CD4-positive, alpha-beta T cell (primary cell): ENCODE measurements at places on chromosomes 1 and 21.

DNA sequence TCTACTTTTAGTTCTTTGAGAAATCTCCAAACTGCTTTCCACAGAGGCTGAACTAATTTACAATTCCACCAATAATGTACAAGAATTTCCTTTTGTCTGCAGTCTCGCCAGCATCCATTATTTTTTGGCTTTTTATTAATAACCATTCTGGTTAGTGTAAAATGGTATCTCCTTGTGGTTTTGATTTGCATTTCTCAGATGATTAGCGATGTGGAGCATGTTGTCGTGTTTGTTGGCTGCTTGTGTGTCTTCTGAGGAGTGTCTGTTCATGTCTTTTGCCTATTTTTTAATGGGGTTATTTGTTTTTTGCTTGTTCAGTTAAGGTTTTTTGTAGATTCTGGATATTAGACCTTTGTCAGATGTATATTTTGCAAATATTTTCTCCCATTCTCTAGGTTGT, 131.5 kb downstream of the MAST2 start:
- H3K27ac ChIP-seq, result no peak overlapping the region
- no peak overlapping the region for H3K4me3 ChIP-seq
- H3K27me3 ChIP-seq, result no peaks in the 10 kb centered on the region
- H3K36me3 ChIP-seq, result no peaks in the 10 kb centered on the region
- no peak for DNase-seq

GRCh38 chr1:228464487-228464983, 22.6 kb upstream of the RNF187 start:
- H3K27me3 ChIP-seq, result peaks cover 2% of the 10 kb centered on the region
- H3K36me3 ChIP-seq, result no peaks in the 10 kb centered on the region
- H3K4me3 ChIP-seq, result peak overlapping the region; percentile 52
- H3K4me1 ChIP-seq, result peaks cover 35% of the 10 kb centered on the region

DNA sequence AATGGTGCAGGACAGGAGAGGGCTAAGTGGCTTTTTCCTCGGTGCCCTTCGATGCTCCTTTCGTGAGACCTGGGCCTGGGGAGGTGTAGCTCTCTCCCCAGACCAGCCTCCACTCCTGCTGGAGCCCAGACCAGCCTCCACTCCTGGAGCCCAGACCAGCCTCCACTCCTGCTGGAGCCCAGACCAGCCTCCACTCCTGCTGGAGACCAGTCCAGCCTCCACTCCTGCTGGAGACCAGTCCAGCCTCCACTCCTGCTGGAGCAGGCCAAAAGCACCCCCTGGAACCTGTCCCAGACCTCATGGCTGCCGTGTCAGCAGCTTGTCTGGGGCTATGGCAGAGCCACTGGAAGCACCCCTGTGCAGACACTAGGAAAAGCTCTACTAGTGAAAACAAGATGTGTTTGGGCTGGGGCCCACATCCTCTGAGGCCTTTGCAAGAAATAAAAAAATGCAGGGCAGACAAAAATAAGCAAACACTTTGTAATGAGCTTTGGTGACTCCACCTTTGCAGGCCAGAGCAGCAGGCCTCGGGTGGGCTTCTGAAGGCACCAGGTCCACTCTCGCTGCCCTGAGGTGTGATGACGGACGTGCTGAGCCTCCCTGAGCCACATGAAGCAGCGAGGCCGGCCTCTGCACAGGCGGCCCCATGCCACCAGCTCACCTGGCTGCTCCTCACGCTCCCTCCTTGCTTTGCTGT, 116.0 kb upstream of the IFFO2 start:
- peaks cover 83% of the 10 kb centered on the region for H3K4me1 ChIP-seq
- peaks cover 32% of the 10 kb centered on the region for H3K36me3 ChIP-seq
- no peak overlapping the region for H3K4me3 ChIP-seq
- no peaks in the 10 kb centered on the region for H3K27me3 ChIP-seq

- no peaks in the 10 kb centered on the region for H3K4me1 ChIP-seq
- H3K27ac ChIP-seq, result no peak overlapping the region
- no peak for DNase-seq
- H3K4me3 ChIP-seq, result no peak overlapping the region
Observed at GRCh38 chr1:83515578-83516154, 483.3 kb downstream of the TTLL7 start.

- H3K36me3 ChIP-seq, result peaks cover 3% of the 10 kb centered on the region
- no peaks in the 10 kb centered on the region for H3K27me3 ChIP-seq
- H3K4me3 ChIP-seq, result no peak overlapping the region
- no peak for DNase-seq
- no peak overlapping the region for H3K27ac ChIP-seq
Observed at GRCh38 chr1:43799656-43800635, 92.6 kb downstream of the ST3GAL3 start.

- no peak overlapping the region for H3K27ac ChIP-seq
- H3K36me3 ChIP-seq, result no peaks in the 10 kb centered on the region
- no peaks in the 10 kb centered on the region for H3K4me1 ChIP-seq
- no peak overlapping the region for H3K4me3 ChIP-seq
- no peaks in the 10 kb centered on the region for H3K27me3 ChIP-seq
Observed at GRCh38 chr1:198467907-198468306, 72.6 kb downstream of the ATP6V1G3 start.

- peaks cover 15% of the 10 kb centered on the region for H3K4me1 ChIP-seq
- peak; percentile 22 for DNase-seq
- H3K36me3 ChIP-seq, result no peaks in the 10 kb centered on the region
- H3K4me3 ChIP-seq, result peak within 1 kb of the TSS; percentile 32
Observed at GRCh38 chr1:67832737-67833601, at the start of gene GNG12. Gene GNG12 (minus strand): TSS chr1:67833467. CDS start chr1:67707686, 125,781 bp downstream.

- peaks cover 5% of the 10 kb centered on the region for H3K36me3 ChIP-seq
- peak overlapping the region; percentile 96 for H3K27ac ChIP-seq
- peak overlapping the region; percentile 89 for H3K4me3 ChIP-seq
Observed at GRCh38 chr1:168179438-168180147, 831 bp downstream of the TIPRL start.

GRCh38 chr1:168148916-168149315, 12.2 kb upstream of the GPR161 start:
- H3K27ac ChIP-seq, result no peak overlapping the region
- no peaks in the 10 kb centered on the region for H3K36me3 ChIP-seq
- H3K4me1 ChIP-seq, result peaks cover 6% of the 10 kb centered on the region
- no peak overlapping the region for H3K4me3 ChIP-seq

GRCh38 chr1:192168964-192169363, 10.7 kb downstream of the RGS18 start:
- H3K36me3 ChIP-seq, result no peaks in the 10 kb centered on the region
- H3K4me1 ChIP-seq, result no peaks in the 10 kb centered on the region
- no peak for DNase-seq
- H3K4me3 ChIP-seq, result no peak overlapping the region
- no peak overlapping the region for H3K27ac ChIP-seq

DNA sequence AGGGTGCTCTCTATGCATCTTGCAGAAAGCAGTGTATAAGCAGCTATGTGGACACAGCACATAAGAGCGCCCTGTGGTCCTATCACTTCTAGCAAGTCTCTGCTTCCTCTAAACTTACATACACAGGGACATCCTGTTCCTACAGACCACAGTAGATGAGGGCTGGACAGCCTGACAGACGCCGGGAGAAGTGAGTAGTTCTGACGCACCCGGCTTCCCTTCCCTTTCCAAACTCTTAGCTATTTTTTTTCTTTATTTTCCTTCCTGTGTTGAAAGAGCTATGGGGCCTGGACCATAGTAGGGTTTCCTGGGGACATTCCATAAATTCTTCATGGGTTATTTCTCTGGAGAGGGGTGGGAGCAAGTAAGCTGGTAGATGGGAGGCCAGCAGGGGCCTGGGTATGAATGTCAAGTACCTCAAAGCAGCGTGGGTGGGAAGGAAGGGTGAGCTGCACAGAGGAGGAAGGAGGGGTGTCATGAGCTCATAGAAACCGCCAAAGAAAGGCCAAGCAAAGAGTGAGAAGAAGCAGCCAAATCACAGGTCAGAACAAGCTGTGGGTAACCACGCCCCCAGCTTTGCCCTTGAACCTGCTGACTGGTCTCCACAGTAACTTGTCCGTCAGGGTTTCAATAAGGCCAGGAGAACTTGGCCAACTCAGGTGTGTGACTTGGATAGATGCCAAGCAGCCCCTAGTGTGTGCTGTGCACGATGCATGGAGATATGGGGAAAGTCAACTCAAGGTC, 36.6 kb downstream of the PLXNA2 start:
- H3K4me3 ChIP-seq, result no peak overlapping the region
- no peak for DNase-seq
- H3K36me3 ChIP-seq, result no peaks in the 10 kb centered on the region
- H3K27me3 ChIP-seq, result no peaks in the 10 kb centered on the region
- H3K4me1 ChIP-seq, result no peaks in the 10 kb centered on the region

DNA sequence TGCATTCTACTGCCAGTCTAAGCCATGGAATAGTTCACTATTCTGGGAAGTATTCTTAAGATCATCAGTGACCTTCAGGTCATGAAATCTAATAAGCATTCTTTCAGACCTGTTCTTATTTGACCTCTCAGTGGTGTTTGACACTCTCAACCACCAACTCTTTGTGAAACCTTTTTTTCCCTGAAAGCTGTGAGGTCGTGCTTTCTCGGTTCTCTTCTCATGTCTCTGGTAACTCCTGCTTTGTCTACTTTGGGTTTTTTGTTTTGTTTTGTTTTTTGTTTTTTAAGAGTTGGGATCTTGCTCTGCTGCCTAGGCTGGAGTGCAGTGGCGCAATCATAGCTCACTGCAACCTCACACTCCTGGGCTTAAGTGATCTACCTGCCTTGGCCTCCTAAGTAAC, 56.3 kb downstream of the POU2F1 start:
- H3K4me1 ChIP-seq, result no peaks in the 10 kb centered on the region
- no peak for DNase-seq
- no peaks in the 10 kb centered on the region for H3K36me3 ChIP-seq

DNA sequence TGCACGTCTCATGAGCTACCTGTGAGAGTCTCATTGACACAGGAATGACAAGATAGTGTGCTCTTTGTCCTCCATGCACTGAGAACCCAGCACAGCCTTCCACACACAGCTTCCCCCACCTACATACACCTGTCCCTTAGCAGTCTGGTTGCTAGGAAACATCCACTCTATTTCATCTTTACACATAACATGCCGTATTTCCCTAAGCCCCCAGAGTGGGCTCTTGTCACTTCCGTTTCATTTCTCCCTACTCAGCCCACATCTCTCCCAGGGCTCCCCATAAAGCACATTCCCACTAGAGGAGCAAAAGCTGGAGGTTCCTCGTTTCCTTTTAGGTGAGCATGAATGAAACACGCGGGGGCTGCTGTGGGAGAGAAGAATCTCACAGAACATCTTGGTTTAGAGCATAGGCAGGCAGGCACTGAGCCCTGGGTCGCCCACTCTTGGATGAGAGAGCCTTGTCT, 137.1 kb downstream of the ETS2 start:
- no peak overlapping the region for H3K27ac ChIP-seq
- H3K4me3 ChIP-seq, result no peak overlapping the region
- no peaks in the 10 kb centered on the region for H3K27me3 ChIP-seq
- DNase-seq, result no peak
- H3K36me3 ChIP-seq, result no peaks in the 10 kb centered on the region

- H3K36me3 ChIP-seq, result no peaks in the 10 kb centered on the region
- no peak overlapping the region for H3K27ac ChIP-seq
- no peaks in the 10 kb centered on the region for H3K27me3 ChIP-seq
- no peak for DNase-seq
- H3K4me1 ChIP-seq, result no peaks in the 10 kb centered on the region
Observed at GRCh38 chr1:195336812-195337211, 1271.4 kb downstream of the KCNT2 start.

- H3K27ac ChIP-seq, result no peak overlapping the region
- peaks cover 26% of the 10 kb centered on the region for H3K36me3 ChIP-seq
- H3K4me3 ChIP-seq, result no peak overlapping the region
- no peaks in the 10 kb centered on the region for H3K27me3 ChIP-seq
- no peak for DNase-seq
- no peaks in the 10 kb centered on the region for H3K4me1 ChIP-seq
Observed at GRCh38 chr1:161886589-161886988, 120.5 kb downstream of the ATF6 start.

GRCh38 chr1:162994921-162995320, 74.2 kb upstream of the RGS4 start:
- peaks cover 7% of the 10 kb centered on the region for H3K27me3 ChIP-seq
- no peak for DNase-seq
- no peak overlapping the region for H3K4me3 ChIP-seq
- no peaks in the 10 kb centered on the region for H3K4me1 ChIP-seq
- H3K27ac ChIP-seq, result no peak overlapping the region

GRCh38 chr1:230851291-230851691, 17.0 kb downstream of the C1orf198 start:
- no peak overlapping the region for H3K27ac ChIP-seq
- H3K4me1 ChIP-seq, result no peaks in the 10 kb centered on the region
- DNase-seq, result no peak
- no peaks in the 10 kb centered on the region for H3K27me3 ChIP-seq
- no peak overlapping the region for H3K4me3 ChIP-seq

DNA sequence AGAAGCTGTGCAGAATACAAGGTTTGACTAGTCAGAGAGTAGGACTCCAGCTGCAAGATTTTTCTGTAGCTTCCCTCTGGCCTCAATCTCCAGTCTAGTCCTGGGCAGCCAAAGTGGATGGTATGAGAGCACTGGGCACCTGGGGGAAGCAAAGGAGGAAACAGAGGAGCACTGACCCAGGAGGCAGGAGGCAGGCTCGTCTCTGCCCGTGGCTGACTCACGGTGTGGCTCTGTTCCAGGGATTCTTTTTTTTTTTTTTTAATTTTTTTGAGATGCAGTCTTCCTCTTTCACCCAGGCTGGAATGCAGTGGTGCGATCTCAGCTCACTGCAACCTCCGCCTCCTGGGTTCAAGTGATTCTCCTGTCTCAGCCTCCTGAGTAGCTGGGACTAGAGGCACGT, 4.1 kb upstream of the NPPB start:
- no peak overlapping the region for H3K4me3 ChIP-seq
- DNase-seq, result no peak

DNA sequence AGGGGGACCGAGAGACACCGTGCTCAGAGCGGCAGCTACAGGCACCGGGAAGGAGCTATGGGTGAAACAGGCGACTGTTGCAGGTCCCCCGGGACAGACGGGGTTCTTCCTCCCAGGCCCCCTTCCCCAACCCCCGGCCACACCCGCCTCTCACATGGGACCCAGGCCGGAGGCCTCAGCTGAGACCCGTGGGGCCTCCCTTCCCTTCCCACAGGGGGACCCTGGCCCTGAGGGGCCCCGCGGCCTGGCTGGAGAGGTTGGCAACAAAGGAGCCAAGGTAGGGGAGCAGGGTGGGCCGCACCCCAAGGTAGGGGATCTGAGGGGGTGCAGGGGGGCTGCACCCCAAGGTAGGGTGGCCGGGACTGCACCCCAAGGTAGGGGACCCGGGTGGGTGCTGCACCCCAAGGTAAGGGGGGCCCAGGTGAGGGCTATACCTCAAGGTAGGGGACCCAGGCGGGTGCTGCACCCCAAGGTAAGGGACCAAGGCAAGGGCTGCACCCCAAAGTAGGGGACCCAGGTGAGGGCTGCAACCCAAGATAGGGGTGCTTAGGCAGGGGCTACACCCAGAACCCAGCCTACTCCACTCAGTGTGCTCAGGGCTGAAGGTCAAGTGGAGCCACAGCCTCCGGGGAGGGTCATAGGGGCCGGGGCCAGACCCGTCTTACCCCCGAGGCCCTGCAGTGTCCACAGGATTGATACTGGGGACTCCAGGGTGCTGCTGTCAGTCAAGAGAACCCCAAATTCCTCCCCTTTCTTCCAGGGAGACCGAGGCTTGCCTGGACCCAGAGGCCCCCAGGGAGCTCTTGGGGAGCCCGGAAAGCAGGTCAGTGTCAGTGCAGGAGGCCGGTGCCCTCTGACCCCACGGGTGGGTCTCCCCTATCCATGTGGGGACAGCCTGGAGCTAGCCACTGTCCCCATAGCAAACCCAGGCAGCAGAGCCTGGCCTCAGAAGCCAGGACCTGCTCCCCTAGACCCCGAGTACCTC, 22.7 kb downstream of the COL6A2 start:
- no peaks in the 10 kb centered on the region for H3K36me3 ChIP-seq
- no peaks in the 10 kb centered on the region for H3K27me3 ChIP-seq
- H3K4me3 ChIP-seq, result no peak overlapping the region
- DNase-seq, result no peak
- no peak overlapping the region for H3K27ac ChIP-seq
- H3K4me1 ChIP-seq, result no peaks in the 10 kb centered on the region

GRCh38 chr1:216461466-216461865, 38.2 kb upstream of the USH2A start:
- no peak for DNase-seq
- no peak overlapping the region for H3K27ac ChIP-seq
- H3K4me3 ChIP-seq, result no peak overlapping the region
